Naive thymus-derived CD8-positive, alpha-beta T cell (primary cell): ENCODE measurements at places on chromosomes 4 and X.

DNA sequence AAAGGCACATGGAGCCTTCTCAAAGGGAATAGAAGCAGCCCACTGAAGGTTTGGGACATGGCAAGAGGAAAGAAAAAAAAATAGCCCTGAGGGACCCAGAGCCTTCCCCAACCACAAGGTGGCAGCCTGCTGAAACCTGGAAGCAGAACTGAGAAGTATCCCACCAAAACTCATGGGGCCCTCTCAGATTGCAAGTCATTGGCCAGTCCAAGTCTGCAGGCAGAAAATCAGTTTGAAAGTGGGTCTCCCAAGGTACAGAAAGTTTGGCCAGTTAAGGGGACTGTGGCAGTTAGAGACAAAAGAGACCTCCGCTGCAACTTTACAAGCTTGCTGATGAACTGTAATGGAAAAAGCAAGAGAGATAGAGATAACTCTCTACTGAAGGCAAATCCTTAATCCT lies 155.8 kb downstream of the ANTXR2 start:
- DNase-seq: peak; percentile 40

GRCh38 chr4:5052204-5052702 lies 973 bp downstream of the STK32B start:
- no peak for DNase-seq

DNA sequence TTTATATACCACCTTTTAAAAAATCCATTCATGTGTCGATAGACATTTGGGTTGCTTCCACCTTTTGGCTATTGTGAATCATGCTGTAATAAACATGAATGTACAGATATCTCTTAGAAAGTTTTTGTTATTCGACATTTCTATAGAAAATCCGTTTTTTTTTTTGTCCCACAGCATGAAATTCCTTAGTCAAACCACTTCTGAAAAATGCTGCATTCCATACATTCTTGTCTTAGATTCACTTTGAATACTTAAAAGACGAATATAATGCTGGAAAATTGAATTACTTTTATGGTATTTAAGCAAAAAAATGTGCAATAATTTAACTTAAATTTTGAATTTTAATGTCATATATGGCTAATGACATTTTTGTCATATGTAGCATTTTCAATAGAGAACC lies 1345.5 kb downstream of the TECRL start:
- no peak for DNase-seq

- no peak for DNase-seq
Measured at GRCh38 chr4:121266982-121267381, 102.9 kb upstream of the TNIP3 start.

DNA sequence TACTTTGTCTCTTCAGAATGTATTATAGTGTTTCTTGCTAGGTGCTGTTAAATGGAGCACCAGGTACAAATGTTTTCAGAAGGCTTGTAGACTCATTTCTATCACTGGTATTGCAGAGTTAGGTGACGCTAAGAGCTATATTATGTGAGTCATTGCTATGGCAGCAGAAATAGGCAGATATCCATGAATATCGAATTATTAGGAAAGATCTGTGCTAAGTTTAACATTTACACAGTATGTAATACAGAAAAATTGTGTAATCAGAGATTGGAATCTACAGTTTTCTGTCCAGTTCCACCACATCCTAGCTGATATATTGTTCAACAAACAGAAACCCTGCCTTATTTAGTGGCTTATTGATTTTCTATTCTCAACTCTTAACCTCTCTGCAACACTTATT lies 1025.5 kb downstream of the STIM2 start:
- DNase-seq: no peak

DNA sequence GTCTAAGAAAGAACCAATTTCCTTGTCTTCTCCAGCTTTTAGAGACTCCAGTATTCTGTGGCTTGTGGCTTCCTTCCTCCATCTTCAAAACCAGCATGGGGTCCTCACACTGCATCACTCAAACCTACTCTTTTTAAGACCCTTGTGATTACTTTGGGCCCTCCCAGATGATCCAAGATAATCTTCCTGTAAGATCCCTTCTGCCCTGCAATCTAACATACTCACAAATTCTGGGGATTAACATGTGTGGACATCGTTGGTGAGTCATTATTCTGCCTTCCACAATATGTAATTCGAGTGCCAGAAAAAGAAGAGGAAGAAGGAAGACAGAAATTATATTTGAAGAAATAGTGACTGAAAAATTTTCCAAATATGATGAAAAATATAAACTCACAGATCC lies 47.9 kb downstream of the BEND4 start:
- DNase-seq: no peak

DNA sequence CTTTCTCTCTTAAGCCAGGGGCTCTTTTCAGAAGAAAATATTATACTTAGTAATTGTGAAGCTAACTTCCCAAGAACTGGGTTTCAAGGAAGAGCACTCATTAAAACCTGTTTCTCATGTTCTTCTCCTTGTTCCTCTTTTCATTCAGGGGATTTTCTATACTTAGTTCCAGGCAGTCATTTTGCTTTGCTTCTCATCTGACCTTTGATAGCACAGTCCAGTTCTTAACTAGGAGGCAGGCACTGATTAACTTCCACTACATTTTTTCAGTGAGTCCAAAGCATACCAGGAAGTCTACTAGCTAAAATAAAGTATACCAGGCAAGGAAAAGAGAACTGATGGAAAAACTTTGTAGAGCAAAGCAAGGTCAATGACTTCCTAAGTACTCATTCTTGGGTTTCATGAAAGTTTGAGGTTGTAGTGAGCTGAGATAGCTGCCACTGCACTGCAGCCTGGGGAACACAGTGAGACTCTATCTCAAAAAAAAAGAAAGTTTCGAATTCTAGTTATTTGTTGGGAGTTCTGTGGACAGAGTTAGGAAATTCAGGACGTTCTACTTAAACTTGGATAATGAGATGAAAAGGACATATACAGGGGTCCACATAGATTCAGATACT lies 190.1 kb upstream of the HS3ST1 start:
- DNase-seq: no peak

DNA sequence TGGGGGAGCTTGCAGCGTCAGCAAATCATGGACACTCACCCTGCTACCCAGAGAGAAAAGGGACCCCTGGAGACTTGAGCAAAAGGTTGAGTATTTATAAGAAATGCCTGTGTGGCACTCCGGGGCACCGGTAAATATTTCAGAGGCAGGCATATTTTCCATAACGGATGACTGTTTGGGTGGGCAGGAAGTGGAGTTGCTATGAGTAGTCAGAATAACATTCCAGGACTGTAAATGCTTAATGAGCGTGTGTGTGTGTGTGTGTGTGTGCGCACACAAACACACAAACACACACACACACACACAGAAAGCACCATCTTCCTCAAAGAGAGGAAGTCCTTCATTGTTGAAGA lies 74.6 kb downstream of the MXRA5 start:
- no peak for DNase-seq

- DNase-seq: peak; percentile 36
Measured at GRCh38 chr4:98688411-98689290, 30.2 kb upstream of the TSPAN5 start.

DNA sequence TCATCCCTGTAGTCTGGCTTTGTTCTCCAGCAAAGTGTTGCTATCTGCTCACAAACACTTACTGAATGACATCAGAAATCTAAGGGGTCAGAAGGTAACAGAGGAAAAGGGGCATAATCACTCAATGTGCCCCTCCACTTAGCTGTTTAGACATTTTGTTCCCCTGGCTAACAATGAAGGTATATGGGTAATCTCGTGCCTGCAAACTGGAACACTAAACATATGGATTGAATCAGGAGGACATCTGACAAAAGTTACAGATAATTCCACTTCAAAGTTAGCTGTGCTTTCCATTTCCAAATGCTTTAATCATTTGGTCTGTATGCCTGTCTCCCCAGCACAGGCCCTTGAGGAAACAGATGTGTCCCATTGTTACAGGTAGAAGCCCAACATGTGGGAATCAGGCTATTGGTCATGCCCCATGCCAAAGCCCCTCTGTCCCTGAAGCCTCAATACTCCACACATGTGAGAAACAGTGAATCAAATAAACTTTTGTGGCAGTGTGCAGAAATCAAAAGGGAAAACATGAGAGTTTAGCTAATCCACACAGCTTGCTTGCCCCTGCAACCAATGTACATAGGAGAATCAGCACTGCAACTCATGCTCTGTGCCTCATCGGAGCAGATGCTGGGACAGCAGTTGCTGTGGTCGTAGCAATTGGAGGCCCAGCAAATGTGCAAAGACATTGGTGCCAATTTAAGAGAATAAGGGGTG lies 111.7 kb downstream of the RNF150 start:
- DNase-seq: no peak

DNA sequence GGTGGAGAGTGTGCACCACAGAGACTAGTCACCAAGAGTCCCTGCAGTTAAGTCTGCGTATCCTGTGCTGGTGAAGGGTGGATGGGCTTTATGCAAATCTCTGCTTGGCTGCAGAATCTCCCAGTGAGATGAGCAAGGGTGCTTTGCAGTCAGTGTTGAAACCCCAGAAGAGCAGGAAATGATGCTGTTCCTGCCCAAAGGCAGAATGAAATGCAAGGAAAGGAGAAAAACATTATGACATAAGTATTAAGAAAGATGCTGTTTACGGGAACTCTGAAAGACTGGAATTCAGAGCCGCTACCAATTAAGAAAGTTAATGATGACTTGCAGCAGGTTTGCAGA lies 25.4 kb upstream of the ACSL1 start:
- DNase-seq: no peak

DNA sequence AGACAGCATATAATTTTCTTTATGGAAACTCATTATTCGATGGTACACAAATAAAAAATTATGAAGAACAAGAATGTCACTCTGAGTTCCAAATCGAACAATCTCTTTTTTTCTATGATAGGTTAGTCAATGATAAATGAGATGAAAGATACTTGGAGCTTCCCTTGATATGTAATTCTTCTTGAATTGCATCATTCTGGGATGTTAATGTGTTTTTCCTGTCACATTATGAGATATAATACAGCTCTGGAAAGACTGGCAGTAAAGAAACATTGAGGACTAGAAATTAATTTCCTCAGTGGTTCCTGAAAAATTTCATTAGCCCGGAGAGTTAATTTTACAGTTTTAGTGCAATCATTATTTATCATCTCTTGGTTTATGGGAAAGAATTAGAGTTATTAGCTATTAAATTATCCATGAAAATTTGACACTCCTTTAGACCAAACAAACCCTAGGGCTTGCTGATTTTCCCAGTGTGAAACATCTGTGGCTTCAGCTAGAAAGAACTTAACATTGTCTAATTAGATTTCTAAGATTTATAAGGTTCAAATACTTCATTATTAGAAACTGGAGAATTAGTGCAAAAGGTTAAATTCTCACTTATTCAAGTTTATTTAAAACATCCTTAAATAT lies 1546.6 kb upstream of the TENM3 start:
- no peak for DNase-seq

DNA sequence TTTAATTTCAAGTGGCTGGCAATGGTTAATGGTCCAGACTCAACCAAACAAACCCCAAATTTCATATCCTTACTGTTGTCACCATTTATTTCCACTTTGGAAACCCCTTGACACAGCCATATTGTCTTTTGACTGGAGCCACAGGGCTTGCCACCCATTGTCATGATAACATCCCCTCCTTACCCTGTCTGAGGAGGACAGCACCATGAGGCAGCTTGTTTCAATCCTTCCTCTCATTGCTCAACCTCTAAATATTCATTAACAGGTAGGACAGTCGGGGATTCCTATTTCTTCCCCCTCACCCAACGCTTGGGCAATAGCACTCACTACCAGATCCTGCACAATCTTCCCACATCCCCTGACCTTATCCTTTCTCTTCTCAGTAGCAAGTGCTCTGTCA lies 92.1 kb downstream of the CEP135 start:
- DNase-seq: no peak

DNA sequence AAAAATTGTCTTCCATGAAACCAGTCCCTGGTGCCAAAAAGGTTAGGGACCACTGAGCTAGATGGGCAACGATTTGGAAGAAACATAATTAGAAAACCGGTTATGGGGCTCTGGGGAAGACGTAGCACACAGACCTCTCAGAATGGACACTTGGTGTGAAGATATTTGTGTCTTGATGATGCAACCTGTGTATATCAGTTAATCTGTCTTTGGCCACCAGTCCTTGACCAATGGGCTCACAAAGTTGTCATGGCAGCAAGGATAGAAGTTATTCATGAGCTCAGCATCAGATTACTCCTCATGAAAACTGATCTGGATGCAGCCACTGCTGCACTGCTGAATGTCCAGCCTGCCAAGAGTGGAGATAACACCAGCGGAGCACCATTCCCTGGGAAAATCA lies 13.6 kb downstream of the MTNR1A start:
- no peak for DNase-seq

DNA sequence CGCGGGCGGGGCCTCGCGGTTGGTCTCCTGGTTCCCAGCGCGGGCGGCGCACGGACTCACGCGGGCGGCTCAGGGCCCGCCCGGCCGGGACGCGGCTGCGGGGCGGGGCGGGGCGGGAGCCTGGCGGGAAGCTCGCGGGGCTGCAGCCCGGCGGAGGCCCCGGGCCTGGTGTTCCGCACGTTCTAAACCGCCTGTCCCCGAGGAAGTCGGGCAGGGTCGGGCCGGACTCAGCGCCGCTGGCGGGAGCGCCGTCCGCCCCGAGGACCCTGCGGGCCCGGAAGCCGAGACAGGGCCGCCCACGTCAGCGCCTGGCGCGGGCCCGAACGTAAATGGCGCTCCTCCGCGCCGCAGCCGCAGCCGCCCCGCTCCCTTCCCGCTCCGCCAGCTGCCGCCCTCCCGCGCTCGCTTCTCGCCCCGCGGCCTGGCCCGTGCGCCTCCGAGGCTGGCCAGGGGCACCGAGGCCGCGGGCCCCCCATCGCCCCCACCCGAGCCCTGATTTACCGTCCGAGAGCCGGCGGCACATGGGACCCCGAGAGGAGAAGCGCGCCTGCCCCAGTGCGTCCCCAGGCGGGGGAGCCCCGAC lies 309 bp upstream of the CTBP1 start:
- peak; percentile 88 for DNase-seq

DNA sequence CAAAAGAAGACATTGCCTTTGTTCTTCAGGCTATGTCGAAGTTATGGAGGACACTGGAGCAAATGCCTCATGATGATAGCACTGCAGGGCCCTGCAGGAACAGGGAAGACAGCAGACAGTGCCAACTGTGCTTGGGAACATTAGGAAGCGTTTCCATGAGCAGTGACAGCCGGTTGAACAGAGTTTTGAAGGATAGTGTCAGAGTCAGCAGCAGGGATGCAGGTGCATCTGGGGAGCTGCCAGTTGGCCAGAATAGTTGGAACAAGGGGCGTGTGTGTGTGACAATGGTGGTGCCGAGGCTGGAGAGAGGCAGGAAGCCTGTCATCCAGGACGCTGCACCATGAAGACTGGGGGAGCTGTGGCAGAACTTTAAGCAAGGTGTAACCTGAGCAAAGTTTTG lies 88.6 kb downstream of the SHROOM3 start:
- DNase-seq: no peak

- DNase-seq: no peak
Measured at GRCh38 chr4:138494116-138494515, 252.0 kb upstream of the SLC7A11 start.

GRCh38 chrX:138908577-138908976 lies 197.1 kb upstream of the FGF13 start:
- DNase-seq: no peak
